ENCODE measurements at places on chromosomes 6 and 20. TPM values are rescaled to one million over a fixed set of nuclear protein-coding genes. Genes with fewer than 3 reads are reported as not detected.

The C6orf58 gene
- total RNA-seq, result not detected

The MICA gene
- total RNA-seq, result 27.6 TPM

The MTFR2 gene
- total RNA-seq, result 3.5 TPM

The SNX3 gene
- total RNA-seq, result 157 TPM

The B3GAT2 gene
- under 0.01 TPM for total RNA-seq

The PDE10A gene
- 0.73 TPM for total RNA-seq

The R3HDML gene
- not detected for total RNA-seq

The NDUFAF4 gene
- 14.3 TPM for total RNA-seq

The DEF6 gene
- total RNA-seq, result 0.37 TPM

The FOXQ1 gene
- 1.1 TPM for total RNA-seq

The PPP1R14C gene
- under 0.01 TPM for total RNA-seq

The EYS gene
- total RNA-seq, result under 0.01 TPM

The HLA-DMA gene
- 1.4 TPM for total RNA-seq

The MACROD2 gene
- total RNA-seq, result 0.78 TPM

The GHRH gene
- total RNA-seq, result not detected

The CTCFL gene
- not detected for total RNA-seq

The HLA-DPA1 gene
- total RNA-seq, result 7.0 TPM

The SEL1L2 gene
- not detected for total RNA-seq

The ETV7 gene
- 0.20 TPM for total RNA-seq

The AK9 gene
- 3.7 TPM for total RNA-seq

The SCGN gene
- total RNA-seq, result not detected

The RAET1E gene
- total RNA-seq, result 2.2 TPM

The SLC35D3 gene
- total RNA-seq, result not detected

The RAET1L gene
- total RNA-seq, result not detected

The TRIM10 gene
- not detected for total RNA-seq

The SLC2A10 gene
- 28.3 TPM for total RNA-seq

The IP6K3 gene
- not detected for total RNA-seq

The POFUT1 gene
- 55.9 TPM for total RNA-seq

The PTCHD4 gene
- total RNA-seq, result 5.5 TPM

The TP53TG5 gene
- total RNA-seq, result not detected

The GNAS-AS1 gene
- total RNA-seq, result 2.0 TPM

The KCNQ2 gene
- not detected for total RNA-seq

The DACT2 gene
- not detected for total RNA-seq

The GPX5 gene
- total RNA-seq, result not detected

The CYP21A2 gene
- total RNA-seq, result not detected

The CCM2L gene
- total RNA-seq, result not detected

The PGC gene
- total RNA-seq, result not detected

The ASF1A gene
- 14.7 TPM for total RNA-seq

The C6orf132 gene
- total RNA-seq, result 4.5 TPM

The LAMA5 gene
- 88.8 TPM for total RNA-seq

The EDN3 gene
- total RNA-seq, result not detected

The GSTA1 gene
- not detected for total RNA-seq

The UCKL1 gene
- 22.3 TPM for total RNA-seq

The GLP1R gene
- not detected for total RNA-seq

The POPDC3 gene
- 23.7 TPM for total RNA-seq

The FNDC1 gene
- total RNA-seq, result 0.37 TPM

The ZNF311 gene
- total RNA-seq, result 1.1 TPM

The SASH1 gene
- total RNA-seq, result 115 TPM

The CDH26 gene
- total RNA-seq, result under 0.01 TPM

The ULBP2 gene
- total RNA-seq, result 1.5 TPM

The TMEM200A gene
- 4.1 TPM for total RNA-seq

The PHF3 gene
- total RNA-seq, result 47.8 TPM

The NFKBIE gene
- 4.4 TPM for total RNA-seq

The MUCL3 gene
- total RNA-seq, result not detected

The LINC00237 gene
- total RNA-seq, result not detected

All from subcutaneous preadipocyte (primary cell).